Activated T-cell treated with anti-CD3 and anti-CD28 coated beads for 4 hours (primary cell): ENCODE measurements at places on chromosomes 5 and 9.

- no peak for DNase-seq
These were observed 252.8 kb downstream of the PSAT1 start for GRCh38 chr9:78549711-78550110.

DNA sequence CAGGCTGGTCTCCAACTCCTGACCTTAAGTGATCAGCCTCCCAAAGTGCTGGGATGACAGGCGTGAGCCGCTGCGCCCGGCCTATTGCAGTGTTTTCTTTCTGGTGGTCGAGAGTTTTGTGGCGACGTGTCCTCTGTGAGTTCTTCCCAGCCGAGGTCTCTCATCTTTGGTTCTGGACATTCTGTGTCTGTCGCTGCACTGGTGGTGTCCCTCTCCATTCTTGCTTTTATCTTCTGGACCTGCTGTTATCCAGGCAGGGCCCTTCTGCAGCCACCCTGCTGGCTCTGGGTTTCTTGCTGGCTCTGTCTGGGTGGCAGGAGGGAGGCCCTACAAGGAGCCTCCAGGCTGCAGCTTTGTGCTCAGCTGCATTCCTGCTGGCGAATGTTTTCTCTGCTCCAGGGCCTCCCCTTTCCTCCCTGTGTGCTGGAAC lies 49.1 kb upstream of the EXOC3 start:
- no peak for DNase-seq

GRCh38 chr9:3862561-3862960 lies 336.8 kb upstream of the RFX3 start:
- no peak for DNase-seq

GRCh38 chr5:120677481-120677880 lies 213.4 kb downstream of the PRR16 start:
- DNase-seq, result no peak

DNA sequence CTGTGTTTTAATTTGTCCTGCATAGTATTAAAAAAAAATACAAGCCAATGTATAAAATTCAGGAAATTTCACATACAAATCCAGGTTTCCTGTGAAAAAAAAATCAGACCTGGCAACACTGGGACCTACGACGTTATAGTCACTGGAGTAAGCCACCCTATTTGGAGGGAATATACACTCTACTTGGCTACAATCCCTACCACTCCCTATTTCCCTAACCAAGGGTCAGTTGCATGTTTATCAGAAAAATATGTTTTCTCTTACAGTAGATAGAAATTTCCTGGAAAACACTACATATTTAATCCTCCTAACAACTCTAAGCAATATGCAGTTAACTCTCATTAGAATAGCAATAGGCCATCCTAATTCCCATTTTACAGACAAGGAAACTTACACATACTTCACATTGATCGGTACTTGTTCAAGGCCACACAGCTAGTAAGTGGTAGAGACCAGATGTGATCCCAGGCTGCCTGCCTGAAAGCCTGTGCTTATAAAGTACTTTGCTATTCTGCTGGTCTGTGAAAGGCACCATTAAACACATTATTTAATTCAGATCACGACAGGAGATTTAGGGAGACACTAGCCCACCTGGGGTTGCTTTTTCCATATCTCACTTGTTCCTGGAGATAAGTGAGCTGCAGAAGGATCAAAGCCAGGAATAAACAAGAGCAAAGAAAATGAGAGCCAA lies 70.8 kb downstream of the MFAP3 start:
- DNase-seq, result no peak

- DNase-seq, result no peak
These were observed 6.4 kb downstream of the GRIA1 start for GRCh38 chr5:153496835-153497234.
